RCC 7860 (cell line): ENCODE measurements at places on chromosomes 7 and 10.

GRCh38 chr10:129965959-129966358 lies 1.9 kb upstream of the EBF3 start:
- no peak for DNase-seq

- no peak for DNase-seq
Observed at GRCh38 chr7:21173436-21173835, 254.4 kb upstream of the SP4 start.

DNA sequence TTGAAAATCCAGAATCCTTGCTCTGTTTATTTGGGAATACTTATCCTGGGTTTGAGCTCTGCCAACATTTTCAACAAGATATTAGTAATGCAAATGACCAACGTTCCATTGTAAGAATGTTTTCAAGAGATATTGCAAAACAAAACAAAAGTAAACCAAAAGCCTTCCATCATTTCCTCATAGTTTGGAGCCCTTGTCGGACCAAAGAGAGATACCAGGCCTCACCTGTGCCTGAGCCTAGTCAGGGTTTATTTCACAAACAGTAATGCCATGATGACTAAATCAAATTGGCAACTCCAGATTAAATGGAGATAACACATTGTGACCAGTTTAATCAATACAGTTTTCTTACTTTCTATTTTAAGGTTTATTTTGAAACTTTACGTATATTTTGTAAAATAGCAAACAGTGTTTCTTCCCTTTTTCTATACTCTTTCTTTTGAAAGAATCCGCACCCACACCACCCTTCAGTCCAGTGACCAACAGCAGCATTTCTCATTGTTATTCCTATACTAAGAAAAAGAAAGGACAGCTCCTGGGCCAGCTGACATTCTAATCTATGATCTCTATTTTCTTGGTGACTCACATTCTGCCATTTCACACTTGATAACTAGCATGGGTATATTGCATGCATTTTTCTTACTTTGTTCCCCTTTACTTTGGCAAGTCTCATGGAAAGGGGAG lies 168.5 kb upstream of the MEOX2 start:
- no peak for DNase-seq

DNA sequence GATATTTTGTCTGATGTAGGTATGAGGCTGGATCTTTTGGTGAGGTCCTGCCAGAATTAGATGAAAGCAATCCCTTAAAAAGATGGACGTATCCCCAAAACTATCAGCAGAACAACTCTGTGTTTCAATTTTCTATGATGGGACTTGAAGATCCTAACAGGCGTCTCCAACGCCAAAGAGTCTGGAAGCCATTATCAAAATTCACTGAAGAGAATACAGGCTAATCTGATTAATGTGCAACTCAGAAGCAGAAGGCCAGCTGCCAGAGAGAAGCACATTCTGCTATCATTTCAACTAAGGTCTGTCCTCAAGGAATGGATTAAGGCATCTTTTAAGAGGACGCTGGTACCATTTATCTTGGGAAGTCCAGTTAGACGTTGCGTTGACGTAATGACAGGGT lies 119.7 kb downstream of the FGFR2 start:
- DNase-seq: no peak

DNA sequence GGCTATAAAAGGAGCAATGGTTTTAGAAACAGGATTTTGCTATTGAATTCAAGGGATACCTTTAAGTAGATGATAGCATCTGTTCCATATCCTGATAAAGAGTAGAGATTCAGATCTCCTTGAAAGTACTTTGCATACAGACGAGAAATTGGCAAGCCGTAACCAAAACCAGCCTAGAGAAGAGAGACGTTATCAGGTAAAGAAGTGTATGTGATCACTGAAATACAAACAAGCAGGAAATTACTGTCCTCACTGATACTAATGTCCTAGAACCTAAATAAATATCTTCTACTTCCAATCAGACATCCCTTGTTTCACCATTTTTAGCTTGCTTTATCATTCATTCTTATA lies 9.4 kb downstream of the PDK4 start:
- no peak for DNase-seq

GRCh38 chr10:6721480-6721879 lies 141.4 kb upstream of the PRKCQ start:
- DNase-seq: peak; percentile 56

DNA sequence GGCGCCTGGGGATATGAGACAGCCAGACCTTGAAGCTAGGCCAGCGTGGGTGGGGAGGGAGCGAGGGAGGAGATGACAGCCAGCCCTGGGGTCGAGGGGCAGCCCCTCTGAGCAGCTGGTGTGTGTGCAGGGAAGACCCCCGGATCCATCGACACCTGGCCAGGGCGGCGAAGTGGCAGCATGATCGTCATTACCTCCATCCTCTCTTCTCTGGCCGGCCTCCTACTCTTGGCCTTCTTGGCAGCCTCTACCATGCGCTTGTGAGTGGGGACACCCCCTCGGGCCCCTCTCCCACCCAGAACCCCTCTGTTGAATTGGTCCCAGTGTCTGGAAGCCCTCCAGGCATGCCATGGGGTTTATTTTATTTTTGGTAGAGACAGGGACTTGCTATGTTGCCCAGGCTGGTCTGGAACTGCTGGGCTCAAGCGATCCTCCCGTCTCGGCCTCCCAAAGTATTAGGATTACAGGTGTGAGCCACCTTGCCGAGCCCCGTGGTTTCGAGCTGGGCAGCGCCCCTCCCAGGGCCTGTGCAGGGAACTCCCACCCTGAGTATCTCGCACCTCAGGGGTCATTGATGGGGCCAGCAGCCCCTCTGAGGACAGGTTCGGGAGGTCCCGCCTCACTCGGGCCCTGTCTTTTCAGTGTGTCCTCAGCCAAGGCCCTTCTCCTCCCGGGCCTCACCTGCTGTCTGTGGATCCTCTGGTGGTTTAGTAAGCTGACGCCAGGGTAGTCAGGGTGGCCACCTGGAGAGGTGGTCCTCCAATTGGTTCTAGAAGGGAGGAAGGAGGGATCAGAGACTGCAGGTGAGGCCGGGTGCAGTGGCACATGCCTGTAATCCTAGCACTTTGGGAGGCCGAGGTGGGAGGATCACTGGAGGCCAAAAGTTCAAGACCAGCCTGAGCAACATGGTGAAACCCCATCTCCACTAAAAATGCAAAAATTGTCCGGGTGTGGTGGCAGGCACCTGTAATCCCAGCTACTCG lies 3.8 kb downstream of the UPK3B start:
- no peak for DNase-seq

DNA sequence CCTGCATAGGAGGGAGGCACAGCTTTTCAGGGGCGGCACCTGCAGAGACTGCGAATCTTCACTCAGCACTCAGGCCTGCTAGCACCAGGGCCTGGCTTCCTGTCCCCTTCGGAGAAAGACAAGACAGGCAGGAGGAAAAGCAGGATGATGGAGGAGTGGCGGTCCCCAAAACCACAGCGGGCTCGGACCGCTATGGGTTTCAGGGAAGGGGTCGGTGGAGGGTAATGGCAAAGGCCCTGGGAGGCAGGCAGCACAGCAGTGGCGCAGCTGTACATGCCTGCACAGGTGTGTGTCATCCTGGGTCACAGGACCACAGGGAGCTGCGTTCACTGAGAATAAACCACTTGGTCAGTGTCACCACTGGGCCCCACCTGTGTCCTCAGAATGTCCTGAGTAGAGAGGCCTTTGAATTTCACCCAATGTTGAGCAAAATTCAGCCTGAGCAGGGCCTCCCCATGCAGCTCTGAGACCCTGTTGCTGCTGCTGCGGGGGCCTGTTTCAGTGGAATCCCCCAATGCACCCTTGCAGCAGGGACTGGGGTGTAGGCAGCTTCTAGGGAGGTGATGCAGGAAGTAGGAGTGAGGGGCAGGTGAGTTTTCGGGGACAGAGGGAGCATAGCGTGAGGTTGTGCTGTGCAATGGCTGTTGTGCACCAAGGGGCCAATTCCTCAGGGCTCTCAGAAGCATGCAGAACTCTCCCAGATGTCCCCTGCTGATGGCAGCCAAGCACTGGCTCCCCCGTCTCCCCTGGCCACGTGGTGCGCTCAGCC lies 90.6 kb upstream of the PPP2R2D start:
- no peak for DNase-seq

DNA sequence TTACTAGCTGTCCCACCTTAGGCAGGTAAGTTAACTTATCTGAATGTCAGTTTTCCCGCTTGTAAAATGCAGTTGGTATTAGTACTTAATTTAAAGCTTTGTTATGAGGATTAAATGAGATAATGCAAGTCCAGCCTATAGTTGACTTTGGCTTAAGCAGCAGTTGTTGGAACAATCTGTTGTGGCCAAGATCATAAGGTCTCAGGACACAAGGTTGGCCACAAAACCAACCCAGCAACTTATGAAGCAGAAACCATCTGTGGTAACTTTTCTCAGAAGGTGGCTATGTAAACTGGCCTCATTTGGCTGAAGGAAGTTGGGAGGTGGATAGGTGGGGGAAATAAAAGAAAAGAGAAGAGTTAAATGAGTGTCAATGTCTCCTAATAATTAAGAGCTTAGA lies 29.4 kb downstream of the ENTPD1 start:
- DNase-seq: no peak

- DNase-seq: no peak
Observed at GRCh38 chr10:123645615-123646014, 20.5 kb upstream of the GPR26 start.

DNA sequence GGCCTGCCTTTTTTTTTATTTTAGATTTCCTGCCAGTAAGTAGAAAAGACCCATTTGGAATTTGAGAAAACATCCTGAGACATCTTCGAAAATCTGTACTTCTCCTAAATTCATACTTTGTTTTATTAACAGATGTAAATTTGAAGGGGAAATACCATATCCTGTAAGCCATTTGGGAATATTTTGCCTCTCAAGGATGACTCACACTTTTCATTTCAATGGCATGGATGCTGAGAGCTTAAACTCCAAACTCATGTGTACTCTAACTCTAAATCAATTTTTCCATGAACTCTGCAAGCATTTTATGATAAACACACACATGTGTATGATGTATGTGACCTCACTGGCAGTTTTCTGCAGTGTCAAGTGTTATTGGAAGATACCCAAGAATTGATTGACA lies 89.0 kb downstream of the SEMA3A start:
- no peak for DNase-seq

GRCh38 chr7:142867398-142868187 lies 12.7 kb downstream of the EPHB6 start:
- no peak for DNase-seq

DNA sequence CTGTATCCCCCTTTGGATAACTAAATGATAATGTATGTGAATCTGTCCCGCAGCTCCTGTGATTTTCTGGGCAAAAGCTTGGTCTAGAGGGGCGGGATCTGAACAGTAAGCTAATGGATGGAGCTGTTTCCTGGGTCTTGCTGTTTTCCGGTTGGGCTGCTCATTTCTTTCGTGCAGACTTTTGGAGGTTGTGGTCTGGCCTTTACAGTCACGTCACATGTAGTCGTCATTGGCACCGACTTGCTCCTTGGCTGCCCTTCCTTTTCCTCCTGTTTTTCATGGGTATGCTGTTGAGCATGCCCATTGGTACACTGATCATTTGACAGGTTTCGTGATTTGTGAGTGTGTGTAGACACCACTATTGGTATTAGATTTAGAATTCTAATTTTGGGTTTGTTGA lies 2.0 kb downstream of the FBH1 start:
- DNase-seq: no peak

- no peak for DNase-seq
Observed at GRCh38 chr10:71093531-71093930, 118.8 kb upstream of the UNC5B start.

- no peak for DNase-seq
Observed at GRCh38 chr7:120733835-120734234, 124.1 kb downstream of the TSPAN12 start.

DNA sequence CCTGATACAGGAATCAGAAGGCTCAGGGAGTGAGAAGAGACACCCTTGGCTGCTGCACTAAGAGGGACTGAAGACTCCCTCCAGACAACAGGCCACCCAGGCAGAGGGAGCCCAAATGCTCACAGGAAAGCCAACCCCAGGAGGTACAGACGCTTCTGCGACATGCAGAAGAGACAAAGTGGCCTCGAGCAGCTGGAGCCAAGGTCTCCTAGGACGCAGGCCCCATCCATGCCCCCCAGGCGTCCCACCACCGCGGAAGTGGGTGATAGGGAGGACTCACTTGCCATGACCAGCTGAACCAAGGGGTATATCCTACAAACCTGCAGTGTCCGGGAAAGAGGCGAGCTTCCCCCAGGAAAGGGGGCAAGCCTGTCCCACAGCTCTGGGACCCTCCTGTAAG lies 56.9 kb downstream of the CTBP2 start:
- no peak for DNase-seq

- DNase-seq: no peak
Observed at GRCh38 chr10:86659721-86660453, 5.5 kb downstream of the OPN4 start.

DNA sequence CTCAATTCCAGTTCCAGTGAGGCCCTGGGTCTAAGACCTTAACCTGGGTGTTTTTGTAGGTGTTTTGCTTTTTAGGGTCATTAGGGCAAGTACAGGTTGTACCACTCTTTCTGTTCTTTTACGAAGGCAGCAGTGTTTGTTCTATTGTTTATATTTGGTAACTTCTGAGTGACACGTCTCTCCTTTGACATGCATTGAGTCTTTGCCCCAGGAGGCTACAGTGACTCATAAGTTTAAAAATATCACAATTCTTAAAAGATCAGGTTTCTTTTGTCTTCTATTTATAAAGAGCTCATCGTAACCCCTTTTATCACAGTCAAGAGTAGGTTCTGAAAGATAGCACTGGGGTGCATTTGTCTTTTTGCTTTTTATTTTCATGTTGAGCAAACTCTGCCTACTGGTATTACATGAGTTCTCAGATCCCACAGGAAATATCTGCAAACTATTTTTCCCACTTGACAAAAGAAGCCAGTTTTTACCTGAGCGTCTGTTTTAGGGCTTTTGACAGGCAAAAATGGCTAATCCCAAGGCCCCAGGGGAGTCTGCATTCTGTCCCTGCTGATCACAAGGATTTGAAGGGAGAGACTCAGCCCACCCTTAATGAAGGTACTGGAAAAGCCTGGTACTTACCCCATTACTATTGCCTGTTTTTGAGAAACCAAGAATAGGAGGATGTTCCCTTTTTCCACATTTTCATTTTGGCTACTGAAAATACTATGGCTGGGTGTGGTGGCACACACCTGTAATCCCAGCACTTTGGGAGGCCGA lies 7.9 kb downstream of the NUDT13 start:
- no peak for DNase-seq
